ENCODE measurements at places on chromosomes 11 and 22.

- DNase-seq, result no peak
Measured at GRCh38 chr11:124751391-124751740, 689 bp downstream of the VSIG2 start.

GRCh38 chr11:612201-612960 lies 3.4 kb downstream of the IRF7 start:
- DNase-seq, result peak; percentile 48

GRCh38 chr11:112017538-112017937 lies 7.7 kb upstream of the DLAT start:
- peak; percentile 39 for DNase-seq

- no peak for DNase-seq
Measured at GRCh38 chr11:96664110-96664509, 274.3 kb downstream of the JRKL start.

- DNase-seq, result no peak
Measured at GRCh38 chr11:123364080-123364479, 66.0 kb upstream of the GRAMD1B start.

DNA sequence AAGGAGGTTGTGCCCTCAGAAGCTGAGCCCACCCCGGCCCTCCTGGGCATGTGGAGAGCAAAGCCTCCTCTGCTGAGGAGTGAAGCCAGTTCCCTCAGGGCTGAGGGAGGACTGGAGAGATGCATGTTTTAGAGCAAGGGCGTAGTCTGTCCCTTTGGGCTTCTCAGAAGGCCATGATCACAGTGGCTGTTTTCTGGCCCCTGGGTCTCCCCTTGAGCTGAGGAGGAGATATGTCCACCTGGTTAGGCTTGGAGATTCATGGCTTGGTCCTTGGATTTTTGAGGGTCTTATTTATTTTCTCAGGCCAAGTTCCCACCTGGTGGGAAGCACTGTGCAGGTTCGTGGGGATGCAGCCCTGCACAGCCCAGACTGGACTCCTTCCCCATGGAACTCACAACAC lies 46.5 kb upstream of the THY1 start:
- no peak for DNase-seq

GRCh38 chr11:25377466-25377865 lies 880.6 kb downstream of the LUZP2 start:
- no peak for DNase-seq

GRCh38 chr11:44542372-44542771 lies 23.1 kb upstream of the CD82 start:
- DNase-seq, result no peak

GRCh38 chr22:27866135-27867084 lies 52.6 kb downstream of the PITPNB start:
- DNase-seq, result peak; percentile 92

- peak; percentile 69 for DNase-seq
Measured at GRCh38 chr11:111978028-111978771, 41.1 kb downstream of the DIXDC1 start.

DNA sequence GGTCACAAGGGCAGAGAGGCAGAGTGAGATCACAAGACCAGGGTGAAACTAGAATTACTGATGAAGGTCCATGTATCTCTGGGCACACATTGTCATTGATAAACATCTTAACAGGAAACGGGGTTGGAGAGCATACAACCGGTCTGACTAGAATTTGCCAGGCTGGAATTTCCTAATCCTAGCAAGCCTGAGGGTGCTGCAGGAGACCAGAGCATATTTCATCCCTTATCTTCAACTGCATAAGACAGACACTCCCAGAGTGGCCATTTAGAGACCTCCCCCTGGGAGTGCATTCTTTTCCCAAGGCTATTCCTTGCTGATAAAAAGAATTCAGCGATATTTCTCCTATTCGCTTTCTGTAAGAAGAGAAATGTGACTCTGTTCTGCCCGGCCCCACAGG lies 84.6 kb upstream of the IZUMO1R start:
- DNase-seq, result no peak

GRCh38 chr22:27159016-27159415 lies 501.6 kb downstream of the MIAT start:
- no peak for DNase-seq

DNA sequence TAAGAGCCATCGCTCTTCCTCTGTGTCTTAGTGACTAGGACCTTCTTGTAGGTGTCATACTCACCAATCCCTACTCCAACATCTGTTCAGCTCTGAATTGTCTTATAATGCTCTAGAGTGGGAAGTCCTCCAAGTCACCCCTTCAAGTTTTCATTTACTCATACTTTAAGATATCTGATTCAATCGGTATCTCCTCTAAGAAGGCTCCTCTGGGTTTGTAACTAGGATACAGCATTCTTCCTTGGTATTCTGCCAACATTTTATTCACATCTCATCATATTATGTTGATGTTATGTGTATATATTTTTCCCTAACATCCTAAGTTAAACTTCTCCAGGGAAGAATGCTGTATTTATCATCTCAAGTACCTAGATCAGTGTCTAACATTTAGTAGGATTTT lies 662.1 kb downstream of the NTM start:
- DNase-seq, result peak; percentile 82

GRCh38 chr11:76071090-76071489 lies 135.2 kb downstream of the WNT11 start:
- no peak for DNase-seq

- DNase-seq, result peak; percentile 51
Measured at GRCh38 chr11:84714316-84714780, 912.8 kb downstream of the DLG2 start.

DNA sequence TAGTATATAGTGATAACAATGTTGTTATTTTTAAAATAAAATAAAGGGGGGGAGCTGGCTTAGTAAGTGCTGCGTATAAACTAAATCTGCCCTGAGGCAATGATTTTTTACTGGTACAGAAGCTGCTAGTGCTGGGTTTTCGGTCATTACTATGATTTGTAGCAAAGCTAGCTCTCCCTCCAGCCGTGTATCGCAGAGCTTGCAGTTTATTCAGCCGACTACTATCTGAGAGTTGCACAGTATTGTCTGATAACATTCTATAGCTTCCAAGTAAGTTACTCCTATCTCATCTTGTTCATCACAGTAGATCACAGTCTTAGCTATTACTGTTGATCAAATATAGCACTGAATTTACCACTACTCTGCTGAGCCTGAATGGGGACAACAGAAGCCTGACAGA lies 805.5 kb upstream of the ARHGAP42 start:
- no peak for DNase-seq

Measured in EL (cell line).